Adrenal gland (tissue), 19 donors: ENCODE measurements at places on chromosomes 4 and X. TPM values are rescaled to one million over a fixed set of nuclear protein-coding genes. Genes with fewer than 3 reads are reported as not detected.

DNA sequence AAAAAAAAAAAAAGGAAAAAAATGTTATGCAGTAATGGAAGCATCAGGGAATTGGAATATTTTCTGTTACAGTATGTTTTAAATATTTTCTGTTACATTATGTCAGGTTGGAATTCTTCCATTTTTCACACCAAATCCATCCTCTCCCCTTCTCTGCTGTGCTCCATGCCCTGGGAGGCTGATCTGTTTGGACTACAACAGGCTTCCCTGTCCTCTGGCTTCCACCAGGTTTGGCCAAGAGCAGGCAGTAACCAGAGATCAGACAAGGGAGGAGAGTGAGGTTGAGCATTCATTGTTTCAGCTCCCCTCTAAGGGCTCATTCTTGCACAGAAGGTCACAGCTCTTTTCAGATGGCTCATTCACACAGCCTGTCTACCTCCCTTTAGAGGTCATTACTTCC is 11.7 kb upstream of the TMEM184C start:
- no peak for DNase-seq

- no peak for DNase-seq
These were observed 22.0 kb upstream of the PHKA2 start for GRCh38 chrX:19005909-19006308.

GRCh38 chr4:172654457-172654856 is 514.2 kb upstream of the GALNT7 start:
- no peak for DNase-seq

DNA sequence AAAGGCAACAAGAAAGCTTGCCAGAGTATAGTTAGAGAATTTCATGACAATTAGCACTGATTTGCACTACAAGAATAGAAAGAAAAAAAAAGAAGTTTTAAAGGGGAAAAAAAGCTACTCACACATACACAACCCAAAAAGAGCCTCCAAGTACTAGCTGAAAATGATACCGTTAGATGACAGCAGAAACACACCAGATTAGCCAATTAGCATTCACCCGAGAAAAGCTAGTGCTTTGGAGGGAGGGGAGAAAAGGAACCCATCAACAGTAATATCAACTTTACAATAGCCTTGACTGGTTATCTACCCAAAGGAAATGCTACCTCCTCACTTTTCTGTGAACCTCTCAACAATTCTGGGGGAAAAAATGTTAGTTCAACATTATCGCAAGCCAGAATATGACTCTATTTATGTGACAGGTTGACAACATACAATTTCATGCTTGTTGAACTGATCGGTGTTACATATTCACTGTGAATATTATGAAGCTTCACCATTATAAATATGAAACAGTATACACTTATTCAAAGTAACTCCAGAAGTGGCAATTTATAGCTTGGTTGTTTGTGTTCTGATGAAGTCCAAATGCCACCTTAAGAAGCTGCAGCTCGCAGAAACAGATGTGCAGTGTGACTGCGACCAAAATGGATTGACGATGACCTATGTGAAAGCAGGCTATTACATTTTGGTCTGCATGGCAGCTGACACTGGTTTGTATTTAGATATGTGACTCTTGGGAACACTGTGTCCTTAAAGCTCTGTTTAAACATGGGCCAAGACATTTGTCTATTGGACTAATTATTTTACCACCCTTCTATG is 15.9 kb downstream of the PPARGC1A start:
- no peak for DNase-seq

DNA sequence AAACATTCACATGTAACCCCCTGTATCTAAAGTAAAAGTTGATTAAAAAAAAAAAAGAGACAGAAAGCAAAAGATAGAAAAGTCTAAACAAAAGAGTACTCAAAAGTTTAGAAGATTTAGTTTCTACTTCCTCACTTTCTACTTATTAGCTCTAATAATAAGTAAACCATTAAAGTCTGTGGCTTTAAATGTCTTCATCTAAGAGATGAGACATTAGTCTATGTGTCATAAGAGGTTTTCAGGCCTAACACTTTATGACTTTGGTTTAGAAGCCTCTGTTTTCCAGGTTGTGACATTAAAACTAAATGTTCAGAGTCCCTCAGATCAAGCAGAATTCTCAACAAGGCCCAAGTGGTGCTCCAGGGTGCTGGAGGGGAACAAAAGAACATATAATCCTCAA is 42.2 kb upstream of the GUCY1A1 start:
- DNase-seq = no peak

PABPC5 gene
- 9.8 TPM for total RNA-seq

- no peak for DNase-seq
These were observed 60.9 kb upstream of the SORBS2 start for GRCh38 chr4:185872747-185873380.

- no peak for DNase-seq
These were observed 634.8 kb upstream of the MAGEB2 start for GRCh38 chrX:29580560-29580959.

SLC10A4 gene
- total RNA-seq = not detected

DNA sequence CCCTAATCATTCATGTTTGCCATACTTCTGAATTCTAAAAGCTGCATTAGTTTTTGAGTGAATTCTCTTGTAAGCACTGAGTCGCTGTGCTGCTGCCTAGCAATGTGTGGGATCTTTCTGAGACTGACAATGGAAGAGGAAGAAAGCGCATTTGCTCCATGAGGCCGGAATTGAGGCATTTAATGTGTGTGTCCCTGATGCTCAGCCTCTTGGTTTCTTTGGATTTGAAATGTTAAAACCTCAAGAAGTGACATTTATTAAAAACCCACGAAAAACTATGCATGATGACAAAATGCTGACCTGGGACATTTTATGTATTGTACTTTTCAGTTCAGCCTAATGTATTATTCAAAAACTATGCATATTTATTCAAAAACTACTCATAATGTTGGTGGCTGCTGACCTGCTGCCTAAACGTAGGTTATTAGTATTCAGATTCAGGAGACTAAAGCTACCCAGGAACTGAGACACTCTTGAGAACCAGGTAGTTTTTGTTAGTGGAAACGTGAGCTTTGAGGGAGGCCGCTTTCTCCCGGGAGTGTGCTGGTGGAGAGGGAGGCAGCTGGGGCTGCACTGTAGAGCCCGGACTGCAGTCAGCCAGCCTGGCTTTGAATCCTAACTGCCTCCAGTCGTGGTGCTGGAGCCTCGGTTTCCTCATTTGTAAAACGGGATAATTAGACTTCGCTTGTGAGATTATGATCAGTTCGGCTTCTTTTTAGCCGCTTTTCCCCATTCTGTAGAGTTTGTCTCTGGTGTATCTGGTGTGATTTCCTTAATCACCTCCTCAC is 11.3 kb downstream of the RGS12 start:
- DNase-seq = peak; percentile 6

ERCC6L gene
- total RNA-seq = 0.18 TPM

SLITRK4 gene
- 62.1 TPM for total RNA-seq

DNA sequence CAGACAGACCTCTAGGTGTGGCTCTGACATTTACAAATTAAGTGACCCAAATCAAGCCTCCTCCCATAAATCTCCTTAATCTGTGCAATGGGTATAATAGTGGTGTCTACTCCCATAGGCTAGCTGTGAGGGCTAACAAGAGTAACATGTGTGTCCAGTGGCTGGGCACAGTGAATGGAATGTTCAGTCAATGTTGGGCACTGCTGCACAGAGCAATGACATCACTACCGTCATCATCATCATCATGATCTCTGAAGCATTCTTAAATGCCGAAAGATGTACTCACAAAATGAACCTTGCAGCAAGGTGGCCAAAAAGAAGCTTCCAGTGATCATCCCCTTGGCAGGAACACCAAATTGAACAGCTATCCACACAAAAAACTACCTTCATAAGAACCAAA is 43.5 kb downstream of the CHRNA9 start:
- DNase-seq = no peak
